RCC 7860 (cell line): ENCODE measurements at places on chromosomes 6 and 20.
A peak's percentile ranks its signal among the peaks of the same experiment; 100 is the strongest.

- no peak for DNase-seq
Observed at GRCh38 chr6:76776876-76777275, 686.4 kb downstream of the HTR1B start.

DNA sequence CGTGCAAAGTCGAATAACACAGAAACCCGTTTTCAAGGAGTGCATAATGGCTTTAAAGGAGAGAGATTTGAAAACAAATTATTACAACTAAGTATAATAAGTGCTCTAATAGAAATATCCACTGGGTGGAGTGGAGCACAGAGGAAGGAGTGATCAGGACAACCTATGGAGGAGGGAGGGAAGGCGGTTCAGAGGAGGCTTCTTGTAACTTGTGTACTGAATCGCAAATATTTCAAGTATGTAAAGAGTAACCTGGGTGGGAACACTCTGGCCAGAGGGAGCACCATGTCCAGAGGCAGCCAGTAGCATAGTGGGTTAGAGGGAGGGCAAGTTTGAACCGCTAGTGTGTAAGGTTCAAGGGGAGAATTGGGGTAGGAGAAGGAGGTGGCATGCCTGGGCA lies 21.6 kb upstream of the TNFAIP3 start:
- DNase-seq: no peak

DNA sequence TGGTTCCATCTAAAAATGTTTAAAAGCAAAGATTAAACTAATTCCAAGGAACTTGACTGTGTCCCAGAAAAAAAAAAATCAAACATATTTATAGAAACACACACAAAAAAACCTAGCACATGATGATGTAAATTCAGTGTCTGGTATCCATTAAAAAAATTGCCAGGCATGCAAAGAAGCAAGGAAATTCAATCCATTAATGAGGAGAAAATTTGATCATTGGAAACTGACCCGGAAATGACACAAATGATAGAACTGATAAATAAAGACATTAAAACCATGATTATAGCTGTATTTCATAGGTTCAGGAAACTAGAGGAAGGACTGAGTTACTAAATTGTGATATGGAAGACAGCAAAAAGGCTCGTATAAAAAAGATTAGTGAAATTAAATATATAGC lies 34.7 kb downstream of the PDYN start:
- no peak for DNase-seq

GRCh38 chr20:10729785-10730184 lies 56.0 kb upstream of the JAG1 start:
- no peak for DNase-seq

DNA sequence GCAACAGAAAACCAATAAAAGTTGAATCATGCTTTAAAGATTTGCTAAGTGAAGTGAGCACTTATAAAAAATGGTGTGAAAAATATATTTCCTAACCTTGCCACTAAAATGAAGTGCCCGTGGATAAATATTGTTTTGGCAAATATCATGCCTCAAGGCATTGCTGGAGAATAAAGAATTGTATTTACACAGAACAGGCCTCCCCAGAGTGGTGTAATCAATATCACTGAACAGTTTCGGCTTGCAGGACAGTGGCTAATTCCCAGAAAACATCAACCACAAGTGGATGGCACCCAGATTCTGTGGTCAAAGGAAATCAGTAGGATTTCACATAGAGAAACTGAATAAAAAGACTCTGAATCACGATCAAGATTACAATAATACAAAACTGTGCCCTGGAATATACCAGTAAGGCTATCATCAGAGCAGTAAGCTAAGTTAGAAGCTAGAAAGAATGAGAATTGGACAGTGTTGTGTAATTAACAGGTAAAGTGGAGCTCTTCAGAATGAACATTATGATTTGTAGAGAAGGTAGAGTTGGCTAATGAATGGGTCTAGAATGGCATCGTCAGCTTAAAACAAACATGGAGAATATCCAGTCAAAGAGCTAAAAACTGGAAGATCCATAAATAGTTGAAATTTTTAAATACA lies 1026.9 kb upstream of the ADGRB3 start:
- DNase-seq: no peak

DNA sequence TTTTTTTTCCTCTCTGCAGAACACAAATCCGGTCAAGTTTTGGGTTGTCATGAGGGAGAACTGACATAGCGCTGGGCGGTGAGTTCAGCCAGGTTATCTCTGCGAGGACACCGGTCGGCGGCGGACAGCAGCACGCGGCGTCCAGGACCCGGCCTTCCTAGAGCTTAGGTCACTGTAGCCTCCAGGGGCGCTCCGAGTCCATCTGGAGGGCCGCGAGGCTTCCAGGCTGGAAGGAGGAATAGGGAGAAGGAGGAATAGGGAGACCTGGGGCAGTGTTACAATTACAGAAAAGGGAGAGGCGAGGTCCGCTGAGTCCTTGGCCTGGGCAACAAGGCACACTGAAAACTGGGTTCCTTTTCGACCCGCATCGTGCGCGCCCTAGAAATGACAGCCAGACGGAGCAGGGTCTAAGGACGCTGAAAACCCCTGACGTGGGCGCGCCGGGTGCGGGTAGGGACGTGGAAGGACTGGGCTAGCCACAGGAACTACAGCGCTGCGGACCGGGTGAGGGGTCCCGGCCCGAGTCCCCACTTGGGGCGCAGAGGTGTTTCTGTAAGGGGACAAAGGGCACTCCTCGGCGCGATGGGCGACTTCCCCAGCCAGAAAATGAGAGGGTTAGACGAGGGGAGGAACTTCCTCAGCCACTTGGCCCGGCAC lies 536 bp upstream of the FNDC1 start:
- no peak for DNase-seq

GRCh38 chr6:95660544-95660943 lies 83.2 kb downstream of the MANEA start:
- no peak for DNase-seq

GRCh38 chr6:149059557-149059956 lies 258.0 kb upstream of the TAB2 start:
- DNase-seq: no peak

- no peak for DNase-seq
Observed at GRCh38 chr6:36997811-36998722, 7.4 kb upstream of the FGD2 start.

- peak; percentile 84 for DNase-seq
Observed at GRCh38 chr6:26055719-26056582, 31.3 kb upstream of the HFE start.

- no peak for DNase-seq
Observed at GRCh38 chr6:42124223-42124836, 18.1 kb downstream of the C6orf132 start.

- peak; percentile 96 for DNase-seq
Observed at GRCh38 chr6:106325336-106326178, at the start of gene ATG5. TSS of gene ATG5 (minus strand) at chr6:106325760. CDS start at chr6:106316208, 9,552 bp downstream.

DNA sequence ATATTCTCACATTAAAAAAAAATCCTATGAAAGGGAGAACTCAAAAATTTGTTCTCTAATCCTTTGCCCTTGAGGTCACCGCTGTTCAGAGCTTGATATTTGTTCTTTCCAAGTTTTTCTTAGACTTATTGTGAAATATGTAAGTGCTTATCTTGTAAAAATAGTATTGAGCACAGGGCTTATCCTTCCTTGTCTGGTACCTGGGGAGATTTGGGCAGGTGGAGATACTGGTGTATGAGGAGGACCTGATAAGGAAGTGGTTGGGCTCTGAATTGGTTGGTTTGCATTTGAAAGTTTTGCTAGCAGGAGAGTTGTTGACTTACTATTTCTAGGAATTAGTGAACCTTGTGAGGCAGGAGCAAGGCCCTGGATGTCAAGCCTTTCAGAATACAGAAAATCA lies 28.9 kb upstream of the ANKEF1 start:
- DNase-seq: no peak

DNA sequence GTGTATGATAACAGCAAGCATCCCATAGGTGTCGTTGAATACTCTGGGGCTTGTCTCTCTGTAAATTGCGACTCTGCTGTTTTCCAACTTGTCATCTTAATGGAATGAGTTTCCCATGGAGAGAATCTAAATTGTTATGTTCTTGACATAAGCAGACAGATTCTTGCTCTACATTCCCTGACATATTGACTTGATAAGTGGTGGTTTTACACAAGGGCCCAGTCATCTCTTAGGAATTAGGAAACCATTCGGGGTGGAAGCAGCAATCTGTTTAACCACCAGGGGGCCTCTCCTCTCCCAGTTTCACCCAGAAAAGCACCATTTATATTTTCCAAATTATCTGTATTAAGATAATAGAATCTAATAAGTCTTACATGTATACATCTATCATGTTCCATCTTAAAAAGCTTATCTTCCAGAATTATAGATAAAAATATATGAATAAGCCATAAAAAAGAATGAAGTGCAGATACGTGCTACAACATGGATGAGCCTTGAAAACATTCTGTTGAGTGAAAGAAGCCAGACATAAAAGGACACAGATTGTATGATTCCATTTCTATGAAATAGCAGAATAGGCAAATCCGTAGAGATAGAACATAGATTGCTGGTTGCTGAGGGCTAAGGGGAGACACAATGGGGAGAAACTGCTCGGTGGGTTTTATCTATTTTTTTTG lies 23.1 kb upstream of the MROH8 start:
- peak; percentile 96 for DNase-seq

- no peak for DNase-seq
Observed at GRCh38 chr20:45016089-45016671, 49.9 kb downstream of the STK4 start.

DNA sequence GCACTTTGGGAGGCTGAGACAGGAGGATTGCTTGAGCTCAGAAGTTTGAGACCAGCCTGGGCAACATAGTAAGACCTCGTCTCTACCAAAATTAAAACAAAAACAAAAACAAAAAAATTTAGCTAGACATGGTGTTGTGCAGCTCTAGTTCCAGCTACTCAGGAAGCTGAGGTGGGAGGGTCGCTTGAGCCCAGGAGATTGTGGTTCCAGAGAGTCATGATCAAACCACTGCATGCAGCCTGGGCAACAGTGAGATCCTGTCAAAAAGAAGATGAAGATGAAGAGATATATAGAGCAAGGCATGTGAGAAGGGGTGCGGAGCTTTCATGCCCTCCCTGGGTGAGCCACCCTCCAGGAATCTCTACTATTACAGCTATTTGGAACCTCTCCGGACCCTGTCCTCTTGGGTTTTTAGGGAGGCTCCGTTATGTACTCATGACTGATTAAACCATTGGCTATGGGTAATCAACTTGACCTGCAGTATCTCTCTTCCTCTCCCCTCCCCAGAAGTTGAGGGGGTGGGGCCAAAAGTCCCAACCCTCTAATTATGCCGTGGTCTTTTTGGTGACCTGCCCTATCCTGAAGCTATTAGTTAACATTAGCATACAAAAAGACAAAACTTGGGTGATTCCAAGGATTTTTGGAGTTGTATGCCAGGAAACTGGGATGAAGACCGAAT lies 9.0 kb downstream of the POLH start:
- DNase-seq: no peak

DNA sequence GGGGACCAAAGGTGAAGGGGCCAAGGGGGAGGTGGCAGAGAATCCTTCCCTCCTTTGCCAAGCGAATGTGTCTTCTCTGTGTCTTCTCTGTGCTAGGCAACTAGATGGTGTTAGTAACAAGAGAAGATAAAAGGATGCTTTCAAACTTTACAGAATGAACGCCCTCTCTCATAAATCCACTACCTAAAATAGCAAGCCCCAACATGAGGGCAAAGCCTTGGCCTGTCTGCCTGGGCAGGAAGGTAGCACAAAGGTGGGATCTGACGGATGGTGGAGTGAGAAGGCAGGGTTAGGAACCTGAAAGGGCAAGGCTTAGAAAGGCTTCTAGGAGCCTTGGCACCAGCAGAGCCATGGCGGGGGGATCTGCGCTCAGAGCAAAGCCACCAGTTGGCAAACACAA lies 13.6 kb upstream of the TGM3 start:
- no peak for DNase-seq

DNA sequence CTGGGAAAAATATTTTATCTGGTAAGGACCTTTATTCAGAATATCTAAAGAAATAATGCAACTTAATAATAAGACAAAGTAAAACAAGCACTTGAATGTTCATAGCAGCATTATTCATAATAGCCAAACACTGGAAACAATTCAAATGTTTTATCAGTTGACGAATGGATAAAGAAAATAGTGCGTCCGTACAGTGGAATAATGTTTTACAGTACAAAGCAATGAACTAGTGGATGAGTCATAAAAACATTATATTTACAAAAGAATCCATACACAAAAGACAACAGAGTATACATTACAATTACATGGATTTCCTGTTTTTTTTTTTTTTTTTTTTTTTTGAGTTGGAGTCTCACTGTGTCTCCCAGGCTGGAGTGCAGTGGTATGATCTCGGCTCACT lies 12.7 kb downstream of the SMAP1 start:
- no peak for DNase-seq

- no peak for DNase-seq
Observed at GRCh38 chr20:41881466-41882046, 263.4 kb upstream of the CHD6 start.

GRCh38 chr20:34531608-34532265 lies 15.5 kb downstream of the DYNLRB1 start:
- DNase-seq: no peak

GRCh38 chr6:162733489-162733888 lies 5.7 kb downstream of the PACRG start:
- DNase-seq: no peak

DNA sequence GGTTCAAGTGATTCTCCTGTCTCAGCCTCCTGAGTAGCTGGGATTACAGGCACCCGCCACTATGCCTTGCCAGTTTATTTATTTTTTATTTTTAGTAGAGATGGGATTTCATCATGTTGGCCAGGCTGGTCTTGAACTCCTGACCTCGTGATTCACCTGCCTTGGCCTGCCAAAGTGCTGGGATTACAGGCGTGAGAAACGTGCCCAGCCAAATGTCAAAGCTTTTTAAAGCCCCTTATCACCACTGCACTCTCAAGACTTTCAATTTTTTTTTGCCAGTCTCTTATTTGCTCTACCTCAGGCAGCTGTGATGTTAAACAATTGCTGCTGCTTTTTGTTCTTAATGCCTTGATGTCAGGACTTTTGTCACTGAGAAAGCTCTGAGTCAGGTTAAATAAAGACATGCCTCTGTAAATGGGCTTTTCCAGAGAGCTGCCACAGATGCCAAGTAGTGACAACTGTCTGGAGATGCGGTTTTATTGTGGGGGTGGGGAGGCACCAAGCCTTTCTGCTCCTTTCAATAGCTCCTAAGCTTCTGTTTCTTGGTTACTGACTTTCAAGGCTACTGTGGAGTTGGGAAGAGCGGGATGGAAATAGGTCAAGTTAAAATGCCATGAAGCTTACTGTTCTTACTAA lies 29.2 kb downstream of the RSPH3 start:
- DNase-seq: no peak

DNA sequence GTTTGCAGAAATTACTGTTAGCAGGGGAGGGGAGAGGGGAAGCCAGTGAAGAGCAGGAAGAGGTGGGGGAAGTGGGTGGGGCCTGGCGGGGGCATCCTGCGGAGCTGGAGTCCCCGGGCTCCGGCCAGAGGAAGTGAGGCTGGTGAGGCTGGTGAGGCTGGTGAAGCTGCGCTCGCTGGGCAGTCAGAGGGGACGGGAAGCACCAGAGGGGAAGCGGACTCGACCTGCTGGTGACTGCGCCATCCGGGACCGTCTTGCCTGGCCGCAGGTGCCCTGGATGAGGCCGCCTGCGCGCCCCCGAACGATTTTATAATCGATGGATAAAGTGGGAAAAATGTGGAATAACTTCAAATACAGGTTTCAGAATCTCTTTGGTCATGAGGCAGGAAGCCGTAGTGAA lies 635.3 kb upstream of the MARCKS start:
- DNase-seq: no peak

- DNase-seq: no peak
Observed at GRCh38 chr6:30238178-30238795, 25.1 kb upstream of the TRIM26 start.

- peak; percentile 69 for DNase-seq
Observed at GRCh38 chr20:381581-382290, 1.2 kb downstream of the TRIB3 start.
